ENCODE measurements at places on chromosomes 5 and 9. TPM values are rescaled to one million over a fixed set of nuclear protein-coding genes. Genes with fewer than 3 reads are reported as not detected.

Gene EGFL7
- 97.9 TPM for polyA plus RNA-seq

Gene RHOBTB3
- polyA plus RNA-seq = 72.5 TPM

Gene SLC2A6
- 1.1 TPM for polyA plus RNA-seq

Gene C9orf153
- polyA plus RNA-seq = 0.20 TPM

Gene PCDHB9
- 3.2 TPM for polyA plus RNA-seq

Gene MAST4
- 15.2 TPM for polyA plus RNA-seq

Data from right renal pelvis (tissue), 4 donors.